ENCODE measurements at places on chromosomes 1 and 21.
A peak's percentile ranks its signal among the peaks of the same experiment; 100 is the strongest.

- DNase-seq = no peak
Measured at GRCh38 chr1:169565335-169566271, 20.7 kb downstream of the F5 start.

DNA sequence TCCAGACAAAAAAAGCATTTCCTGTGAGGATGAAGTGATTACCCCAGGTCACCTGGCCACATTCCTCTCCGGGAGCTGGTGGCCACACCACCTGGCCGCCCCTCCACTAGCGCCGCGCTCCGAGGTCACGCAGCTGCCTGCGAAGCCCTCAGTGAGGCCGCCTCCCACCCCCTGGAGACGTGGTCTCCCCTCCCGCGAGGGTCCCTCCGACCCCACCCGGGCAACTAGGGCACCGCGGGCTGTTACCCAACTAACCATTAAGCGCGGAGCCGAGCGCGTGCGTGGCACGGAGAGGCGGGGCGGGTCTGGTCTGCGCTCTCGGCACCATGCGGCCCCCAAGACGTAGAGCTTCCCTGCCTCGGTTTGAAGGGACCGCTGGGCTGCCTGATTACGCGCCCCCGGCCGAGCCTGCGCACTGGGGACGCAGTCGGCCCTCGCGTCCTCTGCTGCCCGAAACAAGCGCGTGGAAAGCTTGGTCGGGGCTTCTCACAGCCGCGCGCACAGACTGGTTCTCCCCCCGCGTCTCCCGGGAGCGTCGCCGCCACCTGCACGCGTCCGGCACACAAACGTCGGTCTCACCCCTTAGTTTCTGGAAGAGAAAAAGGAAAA is 106.5 kb downstream of the SLC16A1 start:
- no peak for DNase-seq

- no peak for DNase-seq
Measured at GRCh38 chr1:216937491-216937890, 214.3 kb upstream of the ESRRG start.

DNA sequence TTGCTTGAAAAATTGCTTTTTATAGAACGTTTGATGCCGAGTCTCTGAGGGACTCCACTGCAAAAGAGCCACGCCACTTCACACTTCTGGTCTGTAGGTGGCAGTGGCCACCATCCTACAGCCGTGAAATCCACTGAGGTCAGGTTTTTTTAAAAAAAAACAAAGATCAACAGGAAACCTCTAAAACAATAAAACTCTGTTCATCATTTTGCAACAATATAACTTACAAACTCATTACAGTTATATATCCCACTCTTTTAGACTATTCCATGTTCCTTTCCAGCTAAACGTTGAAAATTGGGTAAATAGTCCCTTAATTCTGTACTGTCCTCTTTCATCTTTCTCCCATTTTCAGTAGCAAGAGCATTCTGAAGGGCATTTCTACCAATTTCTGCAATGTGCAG is 64.6 kb upstream of the FMN2 start:
- DNase-seq = no peak

- DNase-seq = peak; percentile 37
Measured at GRCh38 chr1:26826261-26827105, at the start of gene ZDHHC18. ZDHHC18 (plus strand) TSS chr1:26826688; CDS start chr1:26826805, 117 bp downstream.

DNA sequence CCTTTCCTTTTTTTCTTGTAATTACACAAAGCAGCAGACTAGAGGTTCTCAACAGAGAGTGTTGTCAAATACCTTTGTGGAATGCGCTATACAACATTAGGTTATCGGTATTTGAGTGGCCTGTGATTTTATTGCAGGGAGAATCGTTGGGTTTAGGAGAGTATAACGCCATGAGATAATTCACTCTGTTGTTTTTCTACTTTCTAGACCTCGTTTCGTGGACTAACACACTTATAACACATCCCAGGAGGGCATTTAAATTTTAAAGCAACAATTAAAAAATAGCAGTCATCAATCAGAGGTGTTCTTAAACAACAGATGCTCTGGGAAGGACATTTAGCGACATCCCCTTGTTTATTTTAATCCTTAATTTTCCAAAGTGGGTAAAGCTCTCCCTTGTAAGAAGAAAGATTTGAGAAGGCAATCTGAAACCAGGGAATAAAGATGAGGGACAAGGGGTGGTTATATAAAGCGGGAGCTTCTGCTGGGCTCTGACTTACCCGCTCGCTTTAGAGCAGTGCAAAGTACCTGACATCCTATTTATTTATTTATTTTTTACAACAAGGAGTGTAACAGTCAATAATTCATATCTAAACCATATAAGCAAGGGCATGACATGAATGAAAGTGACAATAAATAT is 4.9 kb downstream of the PBX1 start:
- no peak for DNase-seq

GRCh38 chr1:195577748-195578147 is 1030.5 kb downstream of the KCNT2 start:
- DNase-seq = no peak

DNA sequence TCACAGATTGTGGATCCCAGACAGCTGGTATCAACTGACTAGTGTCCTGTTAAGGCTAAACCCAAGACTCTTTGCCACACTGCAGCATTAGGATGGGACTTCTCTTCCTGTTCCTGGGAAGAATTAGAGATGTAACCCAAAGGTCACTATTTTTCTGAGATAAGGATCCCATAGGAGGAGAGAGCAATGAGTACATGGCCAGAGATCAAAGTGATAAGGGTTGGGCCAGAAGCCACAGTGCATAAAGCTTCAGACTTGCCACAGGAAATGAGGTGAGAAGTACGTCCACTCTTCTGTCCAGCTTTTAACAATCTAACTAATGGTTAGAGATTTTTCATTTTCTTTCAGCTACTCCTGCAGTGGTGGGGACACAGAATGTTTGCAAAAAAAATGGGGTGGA is at the start of gene HSD3B1:
HSD3B1 (plus strand) TSS at position 270 of the 400 bp plus-strand sequence. CDS start 267 bp downstream, outside the sequence.
- DNase-seq = no peak

GRCh38 chr1:11455967-11456570 is 22.9 kb upstream of the DISP3 start:
- no peak for DNase-seq

- DNase-seq = no peak
Measured at GRCh38 chr21:21039624-21040170, 41.5 kb downstream of the NCAM2 start.

GRCh38 chr1:41474490-41475271 is 9.8 kb downstream of the EDN2 start:
- no peak for DNase-seq

- no peak for DNase-seq
Measured at GRCh38 chr1:184002071-184002470, 35.5 kb downstream of the COLGALT2 start.

- DNase-seq = no peak
Measured at GRCh38 chr1:201847150-201847549, 18.2 kb downstream of the IPO9 start.

- no peak for DNase-seq
Measured at GRCh38 chr1:9235096-9235459, 504 bp downstream of the H6PD start.

- no peak for DNase-seq
Measured at GRCh38 chr21:41445465-41445862, 19.4 kb downstream of the MX1 start.

DNA sequence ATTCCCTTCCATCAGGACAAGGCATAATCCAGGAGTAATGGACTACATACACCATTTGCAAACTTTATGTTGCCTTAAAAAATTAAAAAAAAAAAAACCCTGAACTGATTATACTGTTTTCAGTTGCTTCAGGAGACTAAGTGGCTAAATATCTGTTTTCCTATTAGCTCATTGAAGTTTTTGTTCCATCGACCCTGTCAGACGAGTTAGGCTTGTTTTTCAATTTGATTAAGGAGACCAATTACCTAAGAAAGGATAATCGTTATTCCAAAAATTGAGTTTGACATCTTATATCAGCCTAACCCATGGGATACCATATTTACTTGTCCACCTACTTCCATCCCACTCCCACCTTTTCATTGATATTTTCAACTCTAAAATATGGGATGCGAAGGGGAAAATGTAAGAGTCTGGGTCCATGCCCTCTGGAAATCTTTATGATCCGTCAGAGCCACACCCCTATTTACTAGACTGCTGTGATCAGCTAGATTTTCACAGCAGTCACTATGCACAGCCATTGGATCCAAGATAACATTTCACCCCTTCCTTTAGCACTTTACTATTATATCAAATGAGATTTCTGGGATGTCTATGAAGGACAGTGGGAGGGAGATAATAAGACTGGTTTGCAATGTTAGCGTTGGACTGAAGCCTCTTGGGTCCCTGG is 41.0 kb downstream of the IL12RB2 start:
- no peak for DNase-seq
